ENCODE measurements at places on chromosomes 13 and 19.
A peak's percentile ranks its signal among the peaks of the same experiment; 100 is the strongest.

- DNase-seq: peak; percentile 86
These were observed 14.5 kb downstream of the IPO5 start for GRCh38 chr13:97967948-97968347.

DNA sequence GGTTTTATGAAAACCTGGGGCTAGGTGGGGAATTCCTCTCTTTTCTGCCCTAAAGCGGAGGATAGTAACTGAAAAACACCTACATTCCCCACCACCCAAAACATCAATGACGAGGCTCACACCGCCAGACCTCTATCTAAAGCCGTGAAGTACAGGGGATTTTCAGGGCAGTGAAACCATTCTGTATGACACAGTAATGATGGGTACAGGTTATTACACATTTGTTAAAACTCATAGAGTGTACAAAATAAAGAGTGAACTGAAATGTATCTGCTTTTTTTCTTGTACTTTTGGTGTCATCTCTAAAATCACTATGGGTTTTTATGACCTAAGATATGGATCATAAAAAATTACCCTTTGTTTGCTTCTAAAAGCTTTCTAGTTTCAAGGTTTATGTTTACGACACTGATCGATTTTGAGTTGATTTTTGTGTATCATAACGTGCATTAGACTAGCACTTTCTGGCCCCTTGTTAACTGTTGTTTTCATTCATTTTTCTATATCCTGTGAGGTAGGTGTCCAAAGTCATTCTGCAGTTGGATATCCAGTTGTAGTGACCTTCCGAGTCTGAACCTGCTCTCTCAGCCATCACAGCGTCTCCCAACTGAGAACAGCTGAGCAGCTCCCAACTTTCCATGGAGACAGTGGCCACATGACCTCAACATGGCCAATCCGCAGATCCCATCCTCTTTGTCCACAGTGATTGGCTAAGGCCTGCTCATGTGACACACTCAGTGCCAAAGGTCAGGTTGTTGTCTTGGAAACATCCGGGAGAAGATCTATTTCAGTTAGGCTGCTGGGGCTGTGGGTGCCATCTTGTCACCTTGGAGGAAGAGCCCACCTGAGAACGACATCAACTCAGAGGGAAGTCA lies 10.3 kb downstream of the MBD3L2B start:
- DNase-seq: no peak

GRCh38 chr19:30386551-30387143 lies 14.5 kb downstream of the ZNF536 start:
- DNase-seq: no peak

- no peak for DNase-seq
These were observed at the start of gene TEX26 for GRCh38 chr13:30932481-30933353. TSS of gene TEX26 (plus strand) at chr13:30932656. CDS start at chr13:30932716, 60 bp downstream.

DNA sequence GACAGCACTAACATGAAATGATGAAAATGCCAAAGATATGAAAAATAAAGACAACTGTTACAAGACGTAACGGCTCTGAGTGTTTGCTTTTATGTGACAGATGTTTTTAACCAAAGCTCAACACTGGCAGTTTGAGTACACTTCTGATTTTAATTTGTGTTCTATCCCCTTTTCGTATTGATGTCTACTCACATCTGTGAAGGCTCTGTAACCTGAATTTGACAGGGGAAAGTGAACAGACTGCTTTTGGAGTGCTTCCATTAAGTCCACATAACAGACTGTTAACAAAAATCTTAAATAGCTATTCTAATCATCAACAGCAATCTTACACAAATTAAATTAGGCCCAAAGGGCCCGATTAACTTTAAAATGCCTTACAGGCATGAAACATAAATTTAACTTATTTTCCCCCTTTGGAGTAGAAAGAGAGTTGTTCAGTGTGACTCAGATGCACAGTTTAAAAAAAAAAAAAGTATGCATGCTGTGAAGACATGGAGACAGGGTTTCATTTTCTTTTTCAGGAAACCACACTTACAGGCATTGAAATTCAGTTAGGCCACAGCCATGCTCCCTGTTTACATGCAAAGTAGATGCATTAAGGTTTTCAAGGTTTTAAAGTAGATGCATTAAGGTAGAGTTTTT lies 16.3 kb upstream of the RNASEH2B start:
- peak; percentile 15 for DNase-seq

- no peak for DNase-seq
These were observed 461.9 kb downstream of the KLF5 start for GRCh38 chr13:73520566-73521289.

DNA sequence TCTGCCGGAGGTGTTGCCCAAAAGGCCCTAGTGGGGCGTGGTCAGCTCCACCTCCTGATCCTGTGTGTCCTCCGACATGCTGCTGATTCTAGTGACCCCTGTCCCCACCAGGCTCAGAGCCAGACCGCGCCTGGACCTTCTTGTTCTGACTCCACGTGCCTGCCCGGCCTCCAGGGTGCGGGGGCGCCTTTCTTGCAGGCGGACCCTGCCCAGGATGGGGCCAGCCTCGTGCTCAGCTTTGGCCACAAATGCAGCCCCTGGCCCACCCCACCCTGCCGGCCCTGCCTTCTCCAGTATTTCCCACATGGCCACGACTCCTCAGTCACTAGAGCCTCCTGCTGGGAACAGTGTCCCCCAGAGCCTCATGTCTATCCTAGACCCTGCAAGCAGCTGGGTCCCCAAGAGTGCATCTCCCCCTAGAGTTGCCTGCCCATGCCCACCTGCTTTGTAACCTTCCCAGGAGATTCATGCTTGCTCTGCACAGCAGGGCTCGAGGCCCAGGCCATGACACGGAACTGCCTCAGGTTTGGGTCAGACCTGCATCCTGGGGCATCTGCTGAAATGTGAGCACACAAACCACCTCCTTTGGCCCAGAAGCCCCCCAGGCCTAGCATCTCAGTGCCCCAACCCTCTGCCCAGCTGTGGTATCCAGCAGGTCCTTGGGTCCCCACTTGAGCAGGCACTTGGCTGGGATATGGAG lies 27.0 kb downstream of the TMEM161A start:
- no peak for DNase-seq

Measured in foreskin melanocyte (primary cell).